HFFc6 (cell line): ENCODE measurements at places on chromosomes 3 and 15. TPM values are rescaled to one million over a fixed set of nuclear protein-coding genes. Genes with fewer than 3 reads are reported as not detected.

DNA sequence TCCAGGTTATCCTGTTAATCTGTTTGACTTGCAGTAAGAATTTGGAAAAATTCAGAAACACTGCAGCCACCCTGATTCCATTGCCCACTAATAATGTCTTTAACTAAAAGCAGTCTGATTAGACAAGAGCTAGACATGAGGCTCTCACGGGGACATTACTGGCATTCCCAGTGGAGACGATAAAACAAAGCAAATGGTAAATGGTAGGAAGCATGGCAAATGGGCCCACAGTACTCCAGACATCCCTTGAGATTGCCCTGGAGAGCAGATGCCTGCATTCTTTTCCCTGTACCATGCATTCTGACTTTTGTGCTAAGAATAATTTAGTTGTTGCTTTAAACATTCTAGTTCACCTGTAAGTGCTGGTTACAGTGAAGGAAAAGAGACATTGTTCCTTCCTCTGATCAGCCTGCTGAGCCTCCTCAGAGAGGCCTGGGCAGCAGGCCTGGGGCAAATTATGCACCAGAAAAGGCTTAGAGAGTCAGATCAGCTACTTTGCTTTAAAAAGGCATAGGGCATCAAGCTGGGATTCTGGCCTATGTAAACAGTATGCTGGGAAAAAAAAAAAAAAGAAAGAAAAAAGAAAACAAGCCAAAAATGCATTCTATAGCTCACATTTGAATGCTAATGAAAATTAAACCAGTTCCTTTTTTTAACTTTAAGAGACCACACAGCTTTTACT is 204.6 kb downstream of the GABRG3 start:
- DNase-seq: no peak

- no peak for DNase-seq
Measured at GRCh38 chr15:72801590-72802325, 18.2 kb upstream of the ADPGK start.

Gene C3orf85
- not detected in 3 replicates for total RNA-seq

GRCh38 chr15:76866716-76867321 is 38.3 kb downstream of the SCAPER start:
- peak; percentile 56 for DNase-seq

DNA sequence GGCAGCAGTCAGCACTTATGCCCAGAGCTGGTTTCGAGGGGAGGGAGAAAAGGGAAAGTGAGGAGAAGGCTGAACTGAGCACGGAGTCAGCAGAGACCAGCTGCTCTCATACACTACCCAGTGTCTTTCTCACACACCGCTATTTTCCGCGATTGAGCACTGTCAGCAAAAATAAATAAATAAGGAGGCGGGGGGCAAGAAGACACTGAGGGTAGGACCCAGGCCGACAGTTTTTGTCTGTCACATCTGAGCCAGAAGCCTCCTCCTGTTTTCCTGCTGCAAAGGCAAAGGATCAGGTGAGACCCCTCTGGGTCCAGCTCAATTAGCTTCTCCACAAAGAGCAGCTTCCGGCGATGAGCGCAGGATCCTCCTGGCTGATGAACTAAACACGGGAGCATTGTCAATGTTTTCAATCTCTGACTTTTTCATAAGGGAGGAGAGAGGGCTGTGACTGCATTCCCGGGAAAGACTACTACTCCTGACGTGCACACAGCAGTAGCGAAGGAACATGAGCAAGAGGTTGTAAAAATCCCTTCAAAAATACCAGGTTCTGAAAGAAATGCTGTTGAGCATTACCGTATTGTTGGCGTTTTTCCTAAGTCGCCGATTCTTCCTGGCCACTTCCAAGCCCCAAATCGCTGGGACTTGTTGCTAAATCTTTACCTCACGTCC is 1.3 kb downstream of the FRMD5 start:
- DNase-seq: peak; percentile 10

Gene NTRK3
- not detected in 2 replicates for total RNA-seq

GRCh38 chr15:68213991-68214837 is 9.1 kb upstream of the CALML4 start:
- no peak for DNase-seq

DNA sequence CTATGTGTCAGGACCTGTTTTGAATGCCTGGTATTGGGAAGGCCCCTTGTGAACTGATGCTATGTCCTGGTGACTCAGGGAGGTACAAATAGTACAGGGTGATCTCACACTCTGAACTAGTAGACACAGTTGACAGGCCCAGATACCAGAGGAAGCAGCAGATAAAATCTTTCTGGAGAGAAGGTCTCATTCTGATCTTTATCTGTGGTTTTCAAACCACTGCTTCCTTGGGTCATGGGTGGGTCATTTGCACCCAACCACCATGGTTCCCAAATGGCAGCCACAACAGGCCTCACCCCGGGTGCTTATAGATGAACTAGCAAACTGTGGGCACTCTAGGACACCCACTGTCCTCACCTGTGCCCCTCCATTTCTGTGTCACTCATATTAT is 43.4 kb downstream of the PXYLP1 start:
- DNase-seq: peak; percentile 72

DNA sequence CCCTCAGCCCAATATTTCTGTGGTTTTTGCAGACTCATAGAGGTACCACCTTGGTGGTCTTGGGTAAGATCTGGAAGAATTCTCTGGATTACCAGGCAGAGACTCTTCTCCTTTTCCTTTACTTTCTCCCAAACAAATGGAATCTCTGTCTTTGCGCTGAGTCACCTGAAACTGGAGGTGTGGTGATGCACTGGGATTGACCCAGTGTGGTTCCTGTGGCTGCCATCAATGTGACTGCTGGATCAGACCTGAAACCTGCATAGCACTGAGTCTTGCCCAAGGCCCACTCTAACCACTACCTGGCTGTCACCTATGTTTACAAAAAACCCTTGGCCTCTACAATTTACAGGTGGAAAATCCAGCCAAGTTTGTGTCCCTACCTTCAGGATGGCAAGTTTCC is 295.3 kb downstream of the RBMS3 start:
- DNase-seq: no peak

DNA sequence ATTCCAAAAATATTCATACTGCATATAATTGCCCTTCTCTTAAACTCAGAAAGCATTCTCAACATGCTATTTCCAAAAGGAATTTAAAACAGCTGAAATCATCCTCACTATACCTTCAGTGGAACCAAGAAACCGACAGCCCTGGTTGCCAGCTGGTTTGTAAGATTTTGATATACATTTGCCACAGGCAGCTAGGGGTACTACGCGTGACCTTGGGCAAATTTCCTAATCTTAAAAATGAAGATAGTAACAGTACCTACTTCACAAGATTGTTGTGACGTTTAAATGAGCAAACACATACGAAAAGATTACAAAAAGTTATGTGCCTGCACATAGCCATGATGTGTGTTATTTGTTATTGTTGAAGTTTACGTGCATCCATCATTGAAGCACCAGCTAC is 7.3 kb downstream of the C3orf70 start:
- DNase-seq: no peak

GRCh38 chr3:151084893-151085226 is 604 bp upstream of the MED12L start:
- DNase-seq: no peak

GRCh38 chr3:171704002-171704401 is 106.3 kb downstream of the PLD1 start:
- peak; percentile 26 for DNase-seq

DNA sequence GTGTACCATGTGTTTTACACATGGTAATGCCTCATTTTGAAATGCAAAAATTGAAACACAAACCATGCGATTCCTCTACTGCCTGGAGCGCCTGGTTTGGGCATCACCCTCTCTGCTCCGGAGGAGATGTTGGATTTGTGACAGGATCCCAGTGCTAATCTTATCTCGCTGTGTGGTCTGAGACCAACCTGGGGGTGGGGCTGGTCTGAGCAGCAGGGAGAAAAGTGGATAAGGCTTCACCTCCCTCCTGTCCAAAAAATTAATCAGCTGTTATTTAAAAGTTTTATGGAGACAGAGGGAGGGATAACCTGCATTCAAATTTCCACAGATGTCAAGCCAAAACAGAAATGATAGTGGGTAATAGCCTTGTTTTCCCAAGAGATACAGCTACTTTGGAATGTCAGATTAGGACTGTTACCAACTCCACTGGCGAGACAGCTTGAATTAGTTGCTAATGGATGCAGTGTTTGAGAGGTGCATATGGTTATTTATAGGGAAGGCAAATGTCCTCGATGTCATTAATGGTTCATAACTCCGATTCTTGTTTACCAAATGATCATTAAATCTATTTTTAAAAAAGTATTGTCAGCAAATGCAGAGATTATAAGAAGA is 54.0 kb upstream of the SKOR1 start:
- no peak for DNase-seq

DNA sequence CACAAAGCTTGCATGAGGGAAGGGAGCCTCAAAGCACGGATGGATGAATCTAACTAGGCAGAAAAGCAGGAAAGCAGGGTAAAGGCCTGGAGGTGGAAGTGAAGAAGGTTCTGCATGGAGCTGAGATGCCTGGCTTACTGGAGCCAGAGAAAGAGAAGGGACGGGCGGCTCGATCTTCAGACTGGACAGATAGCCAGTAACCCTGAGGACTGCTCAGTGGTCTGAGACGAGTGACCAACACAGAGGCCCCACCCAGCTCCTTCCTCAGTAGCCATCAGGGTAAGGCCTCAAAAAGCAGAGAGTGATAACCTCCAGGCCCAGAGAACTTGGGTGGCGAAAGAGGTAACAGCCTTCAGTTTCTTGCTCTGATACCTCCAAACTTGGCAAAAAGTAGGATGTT is 6.4 kb downstream of the CLN6 start:
- no peak for DNase-seq

- DNase-seq: no peak
Measured at GRCh38 chr3:156201411-156202405, 81.3 kb downstream of the KCNAB1 start.

- no peak for DNase-seq
Measured at GRCh38 chr15:80019168-80019745, 40.2 kb upstream of the ZFAND6 start.

Gene SLC15A2
- 0.09 to 0.33 TPM (median 0.24 TPM) in 3 replicates for total RNA-seq

Gene PROS1
- 1.1 to 2.0 TPM (median 1.9 TPM) in 3 replicates for total RNA-seq

DNA sequence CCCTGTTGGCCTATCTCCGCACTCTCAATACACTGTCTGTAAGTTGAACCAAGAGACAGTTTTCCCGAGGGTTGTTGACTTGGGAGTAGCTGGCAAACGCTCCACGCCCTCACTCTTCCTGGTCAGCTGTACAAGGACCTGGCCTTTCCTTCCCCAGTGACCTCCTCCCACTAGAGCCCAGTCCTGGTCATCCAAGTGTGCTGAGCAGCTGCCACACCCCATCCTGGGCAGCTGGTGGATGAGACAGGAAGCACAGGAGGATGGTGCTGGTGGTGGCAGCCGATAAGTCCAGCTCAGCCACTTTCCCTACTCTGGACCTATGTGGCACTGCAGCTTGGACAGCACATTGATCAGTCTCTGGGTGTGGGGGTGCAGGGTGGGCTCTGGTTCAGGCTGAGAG is 19.8 kb downstream of the PFKFB4 start:
- DNase-seq: no peak

DNA sequence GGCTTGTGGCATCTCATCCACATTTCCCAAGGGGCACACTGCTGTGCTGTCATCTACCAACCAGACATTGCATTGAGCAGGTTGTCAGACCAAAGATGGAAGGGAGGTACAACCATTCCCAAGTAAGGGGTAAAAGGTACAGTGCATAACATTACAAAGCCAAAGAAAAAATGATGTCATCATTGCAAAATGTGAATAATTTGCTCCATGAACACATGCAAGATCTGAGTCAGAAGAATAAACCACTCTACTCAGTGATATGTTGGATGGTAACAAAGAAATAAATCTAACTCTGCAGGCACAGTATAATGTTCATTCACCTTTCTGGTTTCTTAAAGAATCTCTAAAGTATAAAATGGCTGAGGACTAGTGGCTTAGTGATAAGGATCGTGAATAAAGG is 202.7 kb downstream of the MAGI1 start:
- peak; percentile 37 for DNase-seq

- no peak for DNase-seq
Measured at GRCh38 chr3:103601666-103602065, 1166.9 kb downstream of the ZPLD1 start.

Gene CRYBG3
- 12.3 to 12.6 TPM (median 12.4 TPM) in 3 replicates for total RNA-seq

Gene CKMT1A
- total RNA-seq: not detected in 3 replicates

Gene NR2E3
- not detected in 3 replicates for total RNA-seq

Gene CCDC191
- total RNA-seq: 0.78 to 1.5 TPM (median 1.0 TPM) in 3 replicates

- no peak for DNase-seq
Measured at GRCh38 chr3:25581823-25582222, 82.9 kb downstream of the TOP2B start.

Gene TRIM59
- total RNA-seq: 27.2 to 42.3 TPM (median 37.9 TPM) in 3 replicates

DNA sequence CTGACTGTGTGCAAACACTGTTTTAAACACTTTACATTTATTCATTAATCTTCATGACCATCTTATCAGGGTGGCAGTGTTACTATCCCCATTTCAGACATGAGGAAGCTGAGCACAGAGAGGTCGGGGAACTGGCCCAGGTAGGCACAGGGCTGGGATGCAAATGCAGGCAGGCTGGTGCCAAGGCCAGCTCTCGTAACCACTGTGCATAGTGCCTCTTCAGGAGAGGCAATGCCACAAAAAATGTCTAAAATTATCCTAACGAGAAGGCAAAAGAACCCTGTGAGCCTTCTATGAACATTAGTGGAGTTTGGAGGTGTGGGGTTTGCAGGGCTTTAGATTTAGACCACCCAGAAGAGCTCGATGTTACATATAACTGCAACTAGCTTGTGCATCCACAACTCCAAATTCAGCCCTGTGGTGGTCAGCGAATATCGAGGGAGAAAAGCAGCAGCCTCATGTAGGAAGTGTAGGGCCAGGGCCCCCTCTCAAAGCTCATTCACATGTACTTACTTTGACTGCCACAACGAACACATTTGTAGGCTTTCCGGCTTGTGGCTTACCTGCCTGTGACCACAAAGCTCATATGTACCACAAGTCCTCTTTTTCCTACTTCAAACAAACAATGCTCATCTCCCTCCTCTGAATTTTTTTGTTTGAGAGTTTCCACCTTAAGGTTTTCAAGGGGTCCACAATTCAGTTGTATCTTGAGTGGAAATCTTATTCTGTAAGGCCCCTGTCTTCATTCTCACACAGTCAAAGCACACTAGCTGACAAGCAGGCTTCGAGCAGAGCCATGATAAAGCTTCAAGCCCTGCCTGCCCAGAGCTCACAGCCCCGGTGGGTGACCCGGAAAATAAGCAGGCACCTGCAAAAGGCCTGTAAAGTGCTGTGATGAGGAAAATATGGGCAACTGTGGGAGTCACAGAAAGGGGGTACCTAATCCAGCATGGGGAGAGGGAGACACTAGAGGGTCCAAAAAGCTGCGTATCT is 722.9 kb upstream of the CFAP20DC start:
- DNase-seq: no peak

Gene FOXB1
- not detected in 3 replicates for total RNA-seq

- DNase-seq: no peak
Measured at GRCh38 chr3:171393032-171393744, 67.0 kb downstream of the TNIK start.
